ENCODE measurements at places on chromosomes 4 and X. TPM values are rescaled to one million over a fixed set of nuclear protein-coding genes. Genes with fewer than 3 reads are reported as not detected.

The H2BW2 gene
- total RNA-seq, result not detected

The ART3 gene
- not detected for total RNA-seq

The FAM9C gene
- total RNA-seq, result not detected

The MRFAP1L1 gene
- total RNA-seq, result 34.9 TPM

The SMPX gene
- total RNA-seq, result not detected

The SPANXN4 gene
- not detected for total RNA-seq

The DDIT4L gene
- 0.27 TPM for total RNA-seq

The GPR78 gene
- not detected for total RNA-seq

The TRIM60 gene
- total RNA-seq, result not detected

The RNF128 gene
- not detected for total RNA-seq

The HTR2C gene
- not detected for total RNA-seq
